ENCODE measurements at places on chromosomes 4 and X.

DNA sequence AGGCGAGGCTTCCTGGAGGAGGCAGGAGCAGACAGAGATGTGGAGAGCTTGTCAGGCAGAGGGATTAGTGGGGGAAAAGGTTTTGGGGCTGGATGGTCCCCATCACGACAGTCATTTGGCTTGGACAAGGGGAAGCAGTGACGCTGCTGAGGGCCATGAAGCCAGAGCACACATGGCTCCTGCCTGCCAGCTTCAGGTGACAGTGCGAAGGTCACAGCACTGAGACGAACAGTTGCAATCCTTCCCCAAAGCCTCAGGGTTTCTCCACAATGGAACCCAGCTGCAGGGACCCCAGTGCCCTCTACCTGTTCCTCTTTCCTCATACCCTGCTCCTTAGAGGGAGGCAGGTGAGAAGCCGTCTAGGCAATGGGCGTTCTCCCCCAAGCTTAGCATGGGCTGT lies 110.3 kb downstream of the DRD5 start:
- DNase-seq: no peak

DNA sequence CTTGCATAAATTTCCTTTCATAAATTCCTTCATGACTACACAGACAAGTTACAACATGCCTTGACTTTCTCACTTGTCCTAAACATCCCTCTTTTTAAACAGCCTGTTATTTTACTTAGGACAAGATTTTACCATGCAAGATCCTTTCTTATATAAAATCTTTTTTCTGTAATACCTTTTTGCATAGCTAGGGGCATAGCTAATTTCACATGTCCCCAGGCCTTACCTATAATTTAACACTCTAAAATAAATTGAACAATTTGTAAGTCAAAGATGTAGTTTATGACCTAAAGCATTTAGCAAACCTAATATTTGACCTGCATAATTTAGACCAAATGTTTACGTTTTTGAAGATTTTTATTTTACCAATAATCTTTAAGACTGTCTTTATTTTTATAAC lies 396.3 kb upstream of the FSTL5 start:
- DNase-seq: no peak

DNA sequence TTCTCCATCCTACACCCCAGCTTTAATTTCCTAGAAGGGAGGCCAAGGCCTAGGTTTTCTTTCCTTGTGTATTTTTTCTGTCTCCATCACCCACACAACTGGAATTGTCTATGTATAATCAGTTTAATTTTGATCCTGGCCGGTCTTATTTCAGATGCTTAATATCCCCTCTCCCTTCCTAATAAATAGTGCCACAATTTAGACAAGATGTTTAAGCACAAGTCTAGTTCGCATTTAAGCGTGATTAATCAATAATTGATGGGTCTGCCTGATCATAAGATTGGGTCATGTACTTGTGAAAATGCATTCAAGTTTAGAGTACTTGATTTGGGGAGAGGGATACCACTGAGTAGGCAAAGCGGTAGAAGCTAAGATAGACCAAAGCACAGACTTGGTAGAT lies 2.4 kb downstream of the BMP2K start:
- DNase-seq: no peak

DNA sequence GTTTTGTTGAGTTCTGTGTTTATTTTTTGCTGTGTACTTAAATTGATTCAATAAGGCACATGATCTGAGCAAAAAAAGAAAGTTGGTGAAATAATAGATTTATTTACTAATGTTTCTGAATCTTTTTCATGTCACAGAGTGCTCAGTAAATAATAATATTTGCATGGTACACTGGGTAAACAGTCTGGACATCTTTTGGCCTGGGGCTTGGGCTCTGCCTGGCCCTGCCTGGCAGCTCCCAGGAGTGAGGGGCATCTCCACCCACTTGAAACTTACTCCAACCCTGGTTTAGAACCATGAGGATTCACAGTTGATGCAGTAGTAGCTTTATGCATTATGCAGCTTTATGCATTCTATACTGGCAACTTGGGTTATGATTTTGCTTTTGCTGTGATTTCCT lies 124.2 kb upstream of the SLC4A4 start:
- no peak for DNase-seq

DNA sequence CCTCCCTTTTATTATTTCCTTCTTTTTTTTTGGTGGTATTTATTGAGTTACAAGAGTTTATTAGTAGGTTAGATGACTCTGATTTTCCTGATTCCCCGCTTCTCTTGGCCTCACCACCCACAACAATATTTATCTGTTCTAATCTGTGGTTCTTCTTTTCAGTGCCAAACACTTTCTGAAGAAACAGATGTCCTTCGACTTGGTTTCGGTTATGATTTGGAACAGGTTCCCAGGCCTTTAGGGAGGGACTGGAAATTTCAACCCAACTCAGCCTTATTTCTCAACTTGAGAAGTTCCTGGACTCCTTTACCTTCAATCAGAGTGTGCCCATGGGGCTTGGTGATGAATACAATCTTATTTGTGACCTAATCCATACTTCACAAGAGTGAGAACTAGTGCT lies 108.1 kb downstream of the UCHL1 start:
- no peak for DNase-seq

DNA sequence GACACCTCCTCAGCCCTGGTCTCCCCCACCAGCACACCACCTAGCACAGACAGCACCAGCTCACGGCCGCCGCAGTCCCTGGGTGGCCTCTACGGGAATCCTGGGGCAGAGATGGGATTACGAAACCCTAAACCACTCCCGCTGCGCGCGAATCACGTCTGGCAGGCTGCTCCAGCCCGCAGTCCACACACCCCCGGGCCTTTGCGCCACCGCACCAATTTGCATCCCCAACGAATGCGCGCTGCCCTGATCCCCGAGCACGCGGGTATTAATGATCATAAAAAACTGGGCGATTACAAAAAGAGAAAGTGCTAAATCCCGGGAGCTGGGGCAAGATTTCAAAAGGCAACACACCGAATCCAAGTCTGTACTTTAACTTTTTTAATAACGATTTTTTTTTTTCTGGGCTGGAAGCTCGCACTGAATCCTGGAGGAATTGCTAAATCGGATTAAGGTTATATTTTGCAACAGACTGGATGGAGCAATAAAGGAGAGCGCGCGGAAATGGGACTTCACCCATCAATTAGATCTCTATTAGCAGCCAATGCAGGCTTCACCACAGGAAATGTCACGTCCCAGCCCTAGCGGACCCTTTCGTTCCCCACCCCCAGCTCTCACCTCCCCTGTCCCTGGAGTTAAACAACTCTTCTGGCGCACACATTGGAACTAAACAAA lies 69.8 kb upstream of the TMEM33 start:
- no peak for DNase-seq

GRCh38 chrX:68721991-68722860 lies 74.8 kb downstream of the STARD8 start:
- DNase-seq: no peak

DNA sequence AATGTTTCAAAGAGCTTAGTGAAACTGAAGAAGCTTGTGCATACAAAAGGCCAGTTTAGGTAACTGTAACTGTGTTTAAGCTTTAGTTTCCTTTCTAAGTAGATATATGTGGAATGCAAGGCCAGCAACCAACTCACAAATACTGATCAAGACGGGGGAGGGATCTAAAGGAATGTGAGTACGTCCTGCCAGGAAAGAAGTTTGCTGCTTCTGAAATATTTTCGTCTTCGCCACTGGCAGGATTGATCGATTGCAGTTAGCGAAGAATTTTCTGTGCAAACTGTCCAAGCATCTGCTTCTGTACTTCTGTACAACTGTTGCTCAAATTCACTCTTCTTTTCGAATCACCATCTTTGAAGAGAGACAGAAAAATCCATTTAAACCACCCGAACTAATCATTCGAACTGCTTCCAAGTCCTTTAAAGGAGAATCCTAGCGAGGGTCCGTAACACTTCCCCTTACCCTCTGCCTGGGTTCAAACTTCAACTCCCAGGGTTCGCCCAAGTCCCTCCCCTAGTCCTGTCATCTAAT lies 373 bp upstream of the INTS6L start:
- DNase-seq: no peak

DNA sequence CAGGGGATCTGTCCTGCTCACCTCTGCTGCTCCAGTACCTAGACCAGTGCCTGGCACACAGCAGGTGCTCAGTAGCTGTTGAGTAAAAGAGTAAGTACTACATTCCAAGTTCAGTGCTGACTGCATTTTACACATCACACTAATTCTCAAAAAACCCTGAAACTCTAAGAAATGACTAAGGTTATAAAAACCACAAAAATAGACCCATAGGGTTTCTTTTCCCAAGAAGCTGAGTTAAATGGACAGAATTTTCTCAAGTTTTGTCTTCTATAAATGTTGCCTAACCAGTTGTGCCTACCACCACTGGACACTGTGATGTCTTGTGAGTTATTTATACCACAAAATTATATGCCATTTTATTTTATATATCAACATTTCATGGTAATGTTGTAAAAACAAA lies 78.9 kb upstream of the RXFP1 start:
- no peak for DNase-seq

Data from NCI-H2171 treated with DMSO at 0.1 percent for 48 hours (cell line).